ENCODE measurements at places on chromosomes 12 and 14.

- peak; percentile 54 for DNase-seq
These were observed 310.9 kb downstream of the ADGRD1 start for GRCh38 chr12:131264635-131265034.

DNA sequence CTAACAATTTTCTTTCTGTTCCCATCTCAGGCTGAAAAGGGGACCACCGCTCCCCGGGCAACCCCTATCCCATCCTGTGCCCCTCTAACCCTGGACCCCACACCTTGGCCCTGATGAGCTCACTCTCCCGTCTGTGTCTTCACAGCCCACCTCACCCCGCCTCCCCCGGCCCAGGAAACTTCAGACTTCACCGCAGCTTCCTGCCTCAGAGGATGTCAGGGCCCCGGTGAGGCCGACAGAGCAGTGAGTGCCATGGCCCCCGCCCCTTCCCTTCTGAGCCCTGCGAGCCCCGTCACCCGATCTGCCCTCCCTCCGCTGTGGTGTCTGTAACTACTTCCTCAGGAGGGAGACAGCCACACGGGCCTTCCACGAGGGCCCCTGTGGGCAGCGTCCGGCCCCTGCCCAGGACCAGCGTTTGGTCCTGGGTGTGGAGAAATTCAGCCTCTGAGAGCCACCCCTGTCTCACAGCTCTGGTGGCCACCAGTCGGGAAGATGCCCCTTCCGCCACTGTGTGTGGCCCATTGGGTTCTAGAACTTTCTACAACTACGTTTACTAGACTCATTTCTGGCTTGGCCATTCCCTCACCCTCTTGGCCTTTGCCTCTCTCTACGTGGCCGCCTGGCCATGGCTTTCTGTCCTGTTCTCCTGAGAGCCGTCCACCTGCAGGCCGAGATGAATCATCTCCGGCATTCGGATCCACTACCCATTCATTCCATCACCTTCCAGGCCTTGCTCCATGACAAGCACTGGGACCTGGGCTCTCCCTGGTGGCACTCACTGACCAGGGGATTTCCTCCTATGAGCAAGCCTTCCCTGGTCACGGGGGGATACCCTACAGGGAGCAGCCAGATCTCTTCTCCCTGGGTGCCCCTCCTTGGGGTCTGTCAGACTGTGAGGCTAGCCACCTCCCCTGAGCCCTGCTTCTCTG is 3.4 kb downstream of the RHOF start:
- no peak for DNase-seq

DNA sequence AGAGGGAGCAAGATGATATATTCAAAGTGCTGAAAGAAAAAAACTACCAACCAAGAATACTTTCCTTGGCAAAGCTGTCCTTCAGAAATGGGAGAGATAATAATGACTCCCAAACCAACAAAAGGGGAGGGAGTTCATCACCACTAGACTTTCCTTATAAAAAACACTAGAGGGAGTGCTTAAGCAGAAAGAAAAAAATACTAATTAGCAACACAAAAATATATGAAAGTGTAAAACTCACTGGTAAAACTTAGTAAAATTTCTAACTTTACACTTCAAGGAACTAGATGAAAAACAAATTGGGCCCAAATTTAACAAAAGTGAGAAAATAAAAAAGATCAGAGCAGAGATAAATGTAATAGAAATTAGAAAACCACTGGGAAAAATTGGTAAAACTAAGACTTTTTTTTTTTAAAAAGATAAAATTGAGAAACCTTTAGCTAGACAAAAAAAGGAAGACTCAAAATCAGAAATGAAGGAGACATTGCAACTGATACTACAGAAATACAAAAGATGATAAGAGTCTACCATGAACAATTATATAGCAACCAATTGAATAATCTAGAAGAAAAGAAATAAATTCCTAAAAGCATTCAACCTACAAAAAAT is 60.4 kb upstream of the FAR2 start:
- DNase-seq = no peak

GRCh38 chr14:54568821-54569595 is 2.1 kb downstream of the SAMD4A start:
- DNase-seq = no peak
